Neural progenitor cell (in vitro differentiated cells): ENCODE measurements at places on chromosomes 1 and 21. TPM values are rescaled to one million over a fixed set of nuclear protein-coding genes. Genes with fewer than 3 reads are reported as not detected.

Gene CDC20
- total RNA-seq, result 164 and 261 TPM in 2 replicates

Gene RTCA
- total RNA-seq, result 34.1 and 69.7 TPM in 2 replicates

Gene TRIM45
- 15.7 and 19.0 TPM in 2 replicates for total RNA-seq

Gene TFF3
- total RNA-seq, result 0.12 TPM in 1 of 2 replicates, not detected in the other

Gene F5
- not detected in 2 replicates for total RNA-seq

Gene SERTAD4
- total RNA-seq, result 2.5 and 2.8 TPM in 2 replicates

Gene SH3D21
- total RNA-seq, result 6.1 and 15.1 TPM in 2 replicates

Gene PRPF38B
- total RNA-seq, result 35.1 and 40.7 TPM in 2 replicates

Gene LPAR3
- total RNA-seq, result 2.4 and 4.0 TPM in 2 replicates

Gene CR1L
- not detected in 2 replicates for total RNA-seq

Gene ERRFI1
- 35.3 and 44.8 TPM in 2 replicates for total RNA-seq

Gene ATP1A4
- total RNA-seq, result 0.17 and 0.62 TPM in 2 replicates

Gene OR2L8
- not detected in 2 replicates for total RNA-seq

Gene GJA8
- total RNA-seq, result not detected in 2 replicates

Gene PLCH2
- 0.54 and 2.0 TPM in 2 replicates for total RNA-seq

Gene SLC1A7
- total RNA-seq, result not detected in 2 replicates

Gene DDR2
- 0.69 and 0.74 TPM in 2 replicates for total RNA-seq

- DNase-seq, result no peak
Measured at GRCh38 chr1:41641475-41641814, 157.0 kb upstream of the EDN2 start.

- DNase-seq, result no peak
Measured at GRCh38 chr1:14715802-14716201, 117.3 kb downstream of the KAZN start.

DNA sequence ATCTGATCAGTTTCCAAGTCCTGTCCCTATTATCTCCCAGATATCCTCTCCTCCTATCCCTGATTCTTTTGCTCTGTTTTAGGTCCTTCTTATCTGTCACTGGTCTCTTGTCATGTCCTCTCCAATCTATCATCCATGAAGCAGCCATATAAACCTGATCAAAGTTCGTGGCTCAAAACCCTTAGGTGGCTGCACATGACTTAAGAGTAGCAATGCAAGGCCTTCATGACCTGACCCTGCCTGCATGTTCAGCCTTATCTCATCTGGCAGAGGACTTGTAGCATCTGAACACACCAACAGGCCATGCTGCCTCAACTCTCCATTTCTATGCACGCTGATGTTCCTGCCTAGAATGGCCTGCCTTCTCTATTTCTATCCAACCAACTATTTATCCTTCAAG is 65.2 kb downstream of the NOS1AP start:
- DNase-seq, result no peak

DNA sequence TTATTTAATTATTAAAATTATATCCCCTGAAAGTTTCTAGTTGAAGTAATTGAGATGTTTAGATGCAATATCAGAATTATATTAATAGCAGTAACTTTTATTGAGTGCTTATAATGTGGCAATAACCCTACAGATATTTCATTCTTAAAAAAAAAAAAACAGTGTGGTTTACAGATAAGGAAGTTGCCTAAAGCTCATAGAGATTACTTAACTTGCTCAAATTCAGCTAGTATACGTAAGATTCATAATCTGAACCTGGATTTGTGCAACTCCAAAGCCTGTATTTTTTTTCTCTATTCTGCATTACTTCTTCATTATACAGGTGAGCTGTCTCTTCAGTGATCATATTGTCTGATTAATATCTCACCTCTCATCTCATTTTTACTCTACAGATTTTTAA is 156.0 kb upstream of the PTBP2 start:
- no peak for DNase-seq

- no peak for DNase-seq
Measured at GRCh38 chr1:246418565-246419312, 88.3 kb downstream of the SMYD3 start.

DNA sequence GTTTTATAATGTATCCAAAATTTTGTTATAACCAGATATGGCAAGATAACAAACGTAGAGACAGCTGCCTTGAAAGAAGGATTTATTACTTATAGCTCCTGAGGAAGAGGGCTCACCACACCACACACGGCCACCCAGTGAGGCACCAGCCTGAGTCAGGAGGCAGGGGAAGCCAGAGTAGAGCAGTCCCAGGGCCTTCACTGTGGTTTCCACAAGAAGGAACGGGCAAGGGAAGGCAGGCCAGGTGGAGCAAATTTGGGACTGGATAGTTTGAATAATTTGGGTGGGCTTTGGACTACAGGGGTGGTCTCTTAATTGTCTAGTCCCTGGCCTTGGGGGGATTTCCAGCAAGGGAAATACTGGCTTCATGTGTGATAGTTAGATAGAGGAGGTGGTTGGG is 72.5 kb downstream of the RRAGC start:
- DNase-seq, result no peak

DNA sequence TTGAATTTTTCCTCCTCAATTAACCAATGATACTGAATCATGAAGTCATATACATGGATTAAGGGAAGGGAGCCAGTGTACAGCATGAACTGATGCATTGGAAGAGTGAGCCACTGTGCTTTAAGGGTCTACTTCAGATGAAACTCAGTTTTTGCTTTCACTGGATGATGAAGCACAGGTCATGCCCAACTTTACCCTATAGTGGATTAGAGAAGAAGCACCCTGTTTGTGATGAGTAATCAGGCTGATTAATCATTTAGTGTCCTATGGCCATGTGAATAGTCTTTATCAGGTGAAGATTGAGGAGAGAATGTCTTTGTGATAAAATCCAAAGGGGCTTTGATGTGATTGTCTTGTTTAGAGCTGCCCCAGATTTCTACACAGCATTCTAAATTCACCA is 24.7 kb upstream of the LAMC1 start:
- DNase-seq, result no peak

- no peak for DNase-seq
Measured at GRCh38 chr1:30889511-30889910, 19.0 kb downstream of the SDC3 start.

- DNase-seq, result no peak
Measured at GRCh38 chr1:54811739-54812655, 10.9 kb upstream of the TTC22 start.

DNA sequence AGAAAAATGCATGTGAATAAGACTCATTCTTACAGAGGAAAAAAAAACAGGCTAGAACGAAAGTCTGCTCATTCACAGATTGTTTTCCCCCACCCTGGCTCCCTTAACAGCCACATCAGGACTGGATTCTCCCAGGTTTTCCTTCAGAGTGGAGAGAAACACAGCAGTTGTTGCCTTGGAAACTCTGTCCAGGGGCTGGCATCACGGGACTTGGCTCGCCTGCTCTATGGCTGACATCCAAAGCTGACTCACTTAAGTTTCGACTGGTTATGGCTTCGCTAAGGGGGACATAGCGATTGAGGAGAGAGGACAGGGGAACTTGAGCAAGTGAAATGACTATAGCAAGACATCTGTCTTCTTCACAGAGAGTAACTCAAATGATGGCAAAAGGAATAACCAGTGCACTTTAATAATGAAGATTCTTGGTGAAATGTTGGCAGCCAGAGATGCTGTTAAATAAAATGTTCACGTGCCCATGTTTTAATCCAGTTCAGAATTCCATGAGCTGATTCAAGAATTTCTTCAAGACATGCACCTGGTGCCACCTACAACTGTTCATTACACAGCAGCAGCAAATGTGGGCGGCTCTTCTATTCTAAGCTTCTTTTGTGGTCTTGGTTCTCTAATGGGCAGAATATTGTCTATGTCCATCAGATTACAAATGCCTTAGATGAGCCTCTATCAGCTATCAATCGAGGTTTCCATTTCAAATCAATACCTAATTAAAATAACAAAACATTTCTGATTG is 21.8 kb downstream of the MIS18A start:
- no peak for DNase-seq

GRCh38 chr1:185400052-185400451 is 83.0 kb upstream of the IVNS1ABP start:
- DNase-seq, result no peak

GRCh38 chr1:109793486-109794318 is 30.0 kb upstream of the EPS8L3 start:
- no peak for DNase-seq

- no peak for DNase-seq
Measured at GRCh38 chr1:96843196-96843595, 121.6 kb downstream of the PTBP2 start.

DNA sequence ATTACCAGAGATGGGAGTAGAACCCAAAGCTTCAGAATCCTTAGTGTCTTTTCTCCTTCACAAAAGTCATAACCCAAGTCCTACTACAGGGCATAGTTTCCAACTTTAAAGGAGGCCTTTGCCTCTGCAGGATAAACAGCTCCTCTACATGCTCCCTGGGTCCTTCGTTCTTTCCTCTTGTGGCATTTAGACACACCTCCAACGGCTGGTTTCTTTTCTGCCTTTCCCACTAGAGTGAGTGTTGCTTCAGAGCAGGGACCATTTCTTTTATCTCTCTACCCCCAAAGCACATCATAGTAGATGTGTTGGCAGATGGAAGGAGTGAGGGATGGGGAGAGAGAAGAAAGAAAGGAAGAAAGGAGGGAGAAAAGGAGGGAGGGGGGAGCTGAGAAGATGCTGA is 144.7 kb upstream of the SPATA6 start:
- DNase-seq, result no peak

GRCh38 chr1:183936791-183937190 is 100.7 kb downstream of the COLGALT2 start:
- no peak for DNase-seq

GRCh38 chr21:42559326-42559725 is 45.7 kb downstream of the SLC37A1 start:
- no peak for DNase-seq

DNA sequence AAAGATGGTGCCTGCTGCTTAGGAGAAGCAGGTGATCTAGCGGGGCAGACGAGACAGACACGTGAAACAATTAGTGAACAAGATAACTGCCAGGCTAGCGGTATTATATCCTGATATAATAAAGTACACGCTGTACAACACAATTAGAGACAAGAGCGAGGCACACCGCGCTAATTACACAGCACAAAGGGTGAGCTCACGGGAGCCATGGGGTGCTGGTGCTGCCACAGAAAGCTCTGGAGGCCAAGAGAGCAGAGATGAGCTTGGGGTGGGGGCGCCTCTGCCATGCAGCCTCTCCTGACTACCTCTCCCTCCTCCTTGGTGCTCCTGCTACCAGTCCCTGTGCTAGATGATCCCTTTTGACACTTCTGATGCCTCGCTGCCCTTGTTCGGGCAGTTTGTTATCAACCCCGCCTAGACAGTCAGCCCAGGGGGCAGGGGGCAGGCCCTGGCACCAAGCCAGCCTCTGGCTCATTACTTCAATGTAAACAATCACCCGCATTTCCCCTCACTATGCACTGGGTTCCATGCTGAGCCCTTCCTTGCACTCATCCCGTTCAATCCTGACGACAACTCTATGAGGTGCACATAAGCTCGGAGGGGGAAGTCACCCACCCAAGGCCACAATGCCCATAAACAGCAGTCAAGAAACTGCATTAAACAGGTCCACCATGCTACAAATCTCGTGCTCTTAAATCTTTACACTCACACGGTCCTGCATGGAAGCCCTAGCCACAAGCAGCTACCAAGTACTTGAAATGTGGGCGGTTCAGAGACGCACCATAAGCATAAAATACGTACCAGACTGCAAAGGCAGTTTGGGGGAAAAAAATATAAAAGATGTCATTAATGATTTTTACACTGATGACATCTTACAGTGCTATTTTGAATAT is 103.0 kb downstream of the SSBP3 start:
- no peak for DNase-seq

- DNase-seq, result no peak
Measured at GRCh38 chr1:236851871-236852270, 56.8 kb downstream of the MTR start.

DNA sequence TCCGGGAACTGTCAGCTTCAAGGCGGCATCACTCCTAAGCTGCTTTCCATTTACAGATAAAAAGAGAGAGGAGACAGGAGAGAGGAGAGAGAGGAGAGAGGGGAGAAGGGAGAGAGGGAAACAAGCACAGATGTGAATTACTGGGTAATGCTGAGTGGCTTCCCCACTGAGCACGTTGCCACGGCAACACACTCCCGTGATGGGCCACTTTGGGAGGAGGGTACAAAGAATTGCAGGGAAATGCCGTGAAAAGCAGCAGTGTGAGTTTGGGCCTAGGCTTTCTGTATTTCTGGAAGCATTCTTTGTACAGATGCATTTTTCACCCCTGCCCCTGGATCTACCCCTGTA is 128.0 kb upstream of the IRF2BP2 start:
- peak; percentile 76 for DNase-seq

- no peak for DNase-seq
Measured at GRCh38 chr1:16421201-16421600, 16.0 kb downstream of the SPATA21 start.

- DNase-seq, result peak; percentile 70
Measured at GRCh38 chr1:25922056-25922970, 16.1 kb upstream of the STMN1 start.

DNA sequence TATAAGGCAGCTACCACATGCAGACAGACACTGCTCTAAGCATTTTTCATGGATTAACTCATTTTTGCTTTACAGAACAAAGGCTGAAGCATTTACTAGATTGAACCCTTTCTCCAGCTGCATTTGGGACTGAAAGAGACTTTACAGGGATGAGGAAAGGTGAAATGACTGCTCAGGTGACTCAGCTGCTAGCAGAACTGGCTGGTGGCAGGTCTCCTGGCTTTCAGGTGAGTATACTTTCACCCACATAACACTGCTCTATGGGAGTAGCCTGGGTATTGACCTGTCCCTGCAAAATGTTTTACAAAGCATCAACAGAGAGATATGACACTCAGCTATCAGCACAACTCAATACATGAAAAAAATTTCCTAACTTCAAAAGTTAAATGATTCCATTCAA is 2.6 kb upstream of the CCDC185 start:
- no peak for DNase-seq
